ENCODE measurements at places on chromosomes 2 and 18.

- DNase-seq: peak; percentile 55
Measured at GRCh38 chr2:168136392-168136977, 110.9 kb downstream of the STK39 start.

DNA sequence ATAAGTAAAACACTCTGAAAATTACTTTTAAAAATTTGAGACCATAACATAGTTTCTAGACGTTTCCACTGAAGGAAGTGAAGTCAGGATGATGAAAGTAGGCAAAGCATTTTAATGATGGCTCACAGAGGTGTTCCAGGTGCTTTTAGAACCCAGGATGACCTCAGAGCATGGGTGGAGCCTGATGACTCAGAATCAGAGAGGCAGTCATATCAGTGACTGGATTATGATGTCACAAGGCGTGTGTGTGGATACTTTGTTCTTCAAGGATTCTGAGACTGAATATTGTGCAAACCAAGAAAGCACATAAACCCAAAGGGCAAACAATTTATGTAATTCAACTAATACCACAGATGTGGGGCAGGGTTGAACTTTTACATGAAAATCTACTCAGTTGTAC is 208.0 kb upstream of the FBXO11 start:
- DNase-seq: peak; percentile 37

- DNase-seq: no peak
Measured at GRCh38 chr2:9247177-9247576, 40.6 kb downstream of the ASAP2 start.

DNA sequence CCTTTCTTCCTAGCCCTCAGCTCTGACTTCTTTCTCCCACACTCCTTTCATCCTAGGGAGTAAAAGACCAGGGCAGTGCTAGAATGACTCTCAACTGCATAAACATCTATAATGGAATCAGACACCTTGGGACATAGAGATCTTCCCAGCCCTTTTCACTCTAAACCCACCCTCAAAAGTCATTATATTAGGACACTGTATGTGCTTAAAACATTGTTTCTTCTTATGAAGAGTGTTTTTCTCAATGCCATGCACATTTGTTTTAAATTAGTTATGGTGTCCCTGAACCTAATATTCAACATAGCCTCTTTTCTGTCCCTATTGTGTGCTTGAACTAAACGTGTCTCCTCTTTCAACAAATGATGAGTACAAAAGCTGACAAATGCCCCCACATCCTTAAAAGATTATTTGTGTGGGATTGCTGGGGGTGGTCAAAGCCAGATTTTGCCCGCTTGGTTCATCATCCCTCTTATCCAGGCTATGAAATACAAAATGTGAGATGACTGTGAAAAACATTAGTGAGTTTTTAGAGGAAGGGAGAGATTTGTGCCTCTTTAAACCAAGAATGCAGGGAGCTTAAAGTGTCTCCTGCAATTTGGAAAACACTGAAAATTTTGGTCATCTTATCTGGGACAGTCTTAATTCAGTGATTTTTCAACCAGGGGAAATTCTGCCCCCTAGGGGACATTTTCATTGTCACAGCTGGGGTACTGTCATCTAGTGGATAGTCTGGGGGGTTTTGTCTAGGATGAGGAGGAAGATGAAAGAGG is 29.0 kb downstream of the SERPINB5 start:
- peak; percentile 63 for DNase-seq

GRCh38 chr2:143604566-143604959 is 475.3 kb downstream of the ARHGAP15 start:
- no peak for DNase-seq

GRCh38 chr2:178764097-178764496 is 43.1 kb downstream of the TTN start:
- DNase-seq: no peak

GRCh38 chr2:241637795-241638660 is 535 bp downstream of the ATG4B start:
- peak; percentile 11 for DNase-seq

DNA sequence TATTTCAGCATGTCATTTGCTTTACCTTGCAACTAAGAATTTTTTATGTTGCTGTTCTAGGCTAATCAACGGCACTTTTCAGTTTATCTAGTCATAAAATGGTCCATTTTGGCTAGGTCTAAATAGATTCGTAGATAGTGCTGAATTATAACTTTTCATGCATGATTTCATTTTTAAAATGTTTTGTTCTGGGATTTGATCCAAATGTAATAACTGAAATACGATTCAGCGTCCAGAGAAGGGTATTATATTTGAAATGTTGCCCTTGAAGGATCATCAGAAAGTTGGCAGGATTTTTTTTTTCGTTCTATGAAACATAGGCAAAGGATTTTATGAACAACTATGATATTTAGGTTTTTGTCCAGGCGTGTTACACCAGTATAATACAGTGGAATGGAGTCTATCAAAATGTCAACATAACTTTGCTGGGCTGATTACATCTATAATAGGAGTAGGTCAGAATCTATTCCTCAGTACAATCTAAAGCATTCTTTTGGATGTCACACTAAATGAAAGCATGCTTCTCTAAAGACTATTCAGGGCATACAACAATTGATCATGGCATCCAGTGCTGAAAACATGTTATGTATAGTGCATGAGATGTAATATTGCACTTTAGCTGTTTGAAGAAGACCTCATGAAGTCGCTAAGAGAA is 24.8 kb downstream of the TTC27 start:
- no peak for DNase-seq

DNA sequence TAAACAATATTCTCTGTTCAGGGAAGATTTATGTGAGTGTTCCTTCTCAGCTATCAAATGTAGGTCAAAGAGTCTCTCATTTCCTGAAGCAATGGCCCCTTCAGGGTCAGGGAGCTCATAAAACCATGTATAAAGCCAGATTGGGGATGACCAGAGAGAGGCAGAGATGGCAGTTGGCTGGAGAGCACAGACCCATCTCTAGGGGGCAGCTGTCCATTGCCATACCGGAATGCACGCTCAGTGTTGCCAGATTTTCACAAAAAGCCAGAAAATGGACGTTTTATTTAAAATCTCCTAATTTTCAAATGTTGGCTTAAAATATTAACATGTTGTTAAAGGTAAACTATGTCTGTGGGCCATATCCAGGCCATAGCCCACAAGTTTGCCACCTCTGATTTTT is 1920.7 kb upstream of the CELF4 start:
- no peak for DNase-seq

DNA sequence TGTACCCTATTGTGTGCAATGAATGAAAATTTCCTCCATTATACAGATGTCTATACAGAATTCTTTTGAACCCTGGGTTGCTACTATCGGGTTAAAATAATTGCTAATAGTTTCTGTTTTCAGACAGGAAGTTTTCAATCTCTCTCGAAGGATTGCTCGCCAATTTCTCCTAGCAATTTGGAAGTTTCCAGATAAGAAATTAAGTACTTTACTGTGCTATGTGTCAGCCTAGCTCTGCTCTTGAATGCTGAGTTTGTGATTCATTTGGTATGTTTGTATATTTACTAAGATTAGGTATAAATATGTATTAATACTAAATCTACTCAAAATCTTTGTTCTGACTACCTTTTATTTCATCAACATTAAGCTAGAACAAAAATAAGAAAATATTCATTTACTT is 74.6 kb upstream of the ARL5A start:
- no peak for DNase-seq

GRCh38 chr2:75640621-75641121 is 5.9 kb upstream of the MRPL19 start:
- DNase-seq: peak; percentile 66

GRCh38 chr2:88669482-88670214 is 21.8 kb upstream of the RPIA start:
- peak; percentile 56 for DNase-seq

- no peak for DNase-seq
Measured at GRCh38 chr2:12612671-12613070, 104.1 kb upstream of the TRIB2 start.

- no peak for DNase-seq
Measured at GRCh38 chr2:118190474-118190873, 102.2 kb downstream of the INSIG2 start.

- DNase-seq: no peak
Measured at GRCh38 chr2:117703858-117704257, 110.6 kb upstream of the DDX18 start.

DNA sequence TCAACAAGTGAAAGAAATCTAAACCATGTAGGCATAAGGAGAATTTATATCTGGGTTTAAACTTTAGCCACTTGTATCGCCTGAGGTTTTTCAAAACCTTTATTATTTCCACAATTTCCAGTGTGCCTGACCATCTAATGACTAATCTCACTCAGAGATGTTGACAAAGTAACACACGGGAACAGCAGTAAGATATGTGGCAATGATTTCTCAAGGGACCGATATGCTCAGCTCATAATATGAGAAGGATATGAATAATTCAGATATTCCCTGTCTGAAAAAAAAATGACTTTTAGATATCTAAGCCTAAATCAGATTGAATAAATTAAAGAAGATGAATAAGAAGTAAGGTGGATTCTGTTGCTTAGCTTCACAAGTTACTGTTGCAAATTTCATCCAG is 43.5 kb downstream of the TMEM163 start:
- DNase-seq: no peak

DNA sequence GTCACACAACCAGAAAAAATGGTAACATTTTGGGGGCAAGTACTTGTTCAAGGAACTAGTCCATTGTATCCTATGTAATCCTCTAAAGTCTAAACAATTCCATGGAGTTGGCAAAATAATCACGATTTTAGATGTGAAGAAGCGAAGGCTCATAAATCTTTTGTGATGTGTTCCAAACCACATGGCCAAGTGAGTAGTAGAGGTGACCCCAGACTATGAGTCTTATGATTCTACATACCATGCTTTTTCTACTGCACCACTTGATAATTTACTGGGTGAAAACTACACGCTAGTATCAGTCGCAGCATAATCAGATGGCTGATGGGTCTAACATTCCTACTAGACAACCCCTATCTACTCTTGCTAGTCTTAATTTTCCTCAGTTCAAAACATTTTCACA is 371.4 kb downstream of the OSR1 start:
- no peak for DNase-seq

DNA sequence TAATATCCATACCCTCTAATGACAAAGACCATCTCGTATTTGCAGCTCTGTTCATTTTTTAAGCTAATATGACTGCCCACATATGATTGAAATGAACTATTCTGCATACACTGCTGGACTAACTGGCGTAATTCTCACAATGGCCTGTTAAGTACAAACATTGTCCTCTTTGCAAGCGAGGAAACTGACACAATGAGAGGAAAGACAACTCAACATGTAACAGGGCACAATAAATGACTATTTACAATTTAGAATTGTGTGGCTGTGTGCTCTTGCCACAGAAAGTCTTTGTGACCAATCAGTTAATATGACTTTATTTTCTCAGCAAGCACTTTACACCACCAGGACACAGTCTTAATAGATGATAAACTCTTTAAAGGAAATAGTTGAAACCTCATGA is 498.0 kb downstream of the CNTNAP5 start:
- DNase-seq: no peak

DNA sequence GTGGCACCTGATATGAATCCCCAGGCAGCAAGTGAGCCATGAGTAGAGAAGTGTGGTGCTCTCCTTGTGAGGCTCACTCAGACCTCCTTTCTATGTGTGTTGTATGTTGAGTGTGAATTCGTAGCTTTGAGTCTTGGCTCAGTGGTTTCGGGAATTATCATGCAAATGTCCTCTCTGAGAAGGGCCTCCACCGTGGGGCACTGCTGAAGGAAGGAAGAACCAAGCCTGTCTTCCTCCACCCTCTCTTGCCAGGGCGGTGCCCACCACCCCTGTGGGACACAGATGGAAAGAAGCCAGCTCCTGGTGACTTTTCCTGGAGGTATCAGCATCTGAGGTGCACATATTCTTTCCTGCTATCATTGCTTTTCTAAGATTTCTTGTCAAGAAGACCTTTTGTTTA is 156.1 kb downstream of the MYT1L start:
- no peak for DNase-seq

DNA sequence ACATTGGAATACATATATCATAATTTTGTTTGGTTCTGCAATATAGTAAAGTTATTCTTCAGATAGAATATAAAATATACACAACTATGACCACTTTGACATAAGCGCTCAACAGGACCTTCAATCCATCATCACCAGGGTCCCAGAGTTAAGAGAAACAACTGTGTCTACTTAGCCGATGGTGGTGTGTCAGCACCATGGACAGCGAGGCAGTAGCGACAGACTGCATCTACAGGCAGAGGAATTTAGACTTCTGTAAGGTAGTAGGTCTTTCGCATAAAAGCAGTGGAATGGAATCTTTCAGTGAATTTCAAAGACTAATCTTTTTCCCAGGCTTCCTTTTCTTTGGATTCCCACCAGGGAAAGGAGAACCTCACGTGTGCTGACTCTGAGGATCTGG is 20.5 kb upstream of the LRPPRC start:
- DNase-seq: peak; percentile 44

DNA sequence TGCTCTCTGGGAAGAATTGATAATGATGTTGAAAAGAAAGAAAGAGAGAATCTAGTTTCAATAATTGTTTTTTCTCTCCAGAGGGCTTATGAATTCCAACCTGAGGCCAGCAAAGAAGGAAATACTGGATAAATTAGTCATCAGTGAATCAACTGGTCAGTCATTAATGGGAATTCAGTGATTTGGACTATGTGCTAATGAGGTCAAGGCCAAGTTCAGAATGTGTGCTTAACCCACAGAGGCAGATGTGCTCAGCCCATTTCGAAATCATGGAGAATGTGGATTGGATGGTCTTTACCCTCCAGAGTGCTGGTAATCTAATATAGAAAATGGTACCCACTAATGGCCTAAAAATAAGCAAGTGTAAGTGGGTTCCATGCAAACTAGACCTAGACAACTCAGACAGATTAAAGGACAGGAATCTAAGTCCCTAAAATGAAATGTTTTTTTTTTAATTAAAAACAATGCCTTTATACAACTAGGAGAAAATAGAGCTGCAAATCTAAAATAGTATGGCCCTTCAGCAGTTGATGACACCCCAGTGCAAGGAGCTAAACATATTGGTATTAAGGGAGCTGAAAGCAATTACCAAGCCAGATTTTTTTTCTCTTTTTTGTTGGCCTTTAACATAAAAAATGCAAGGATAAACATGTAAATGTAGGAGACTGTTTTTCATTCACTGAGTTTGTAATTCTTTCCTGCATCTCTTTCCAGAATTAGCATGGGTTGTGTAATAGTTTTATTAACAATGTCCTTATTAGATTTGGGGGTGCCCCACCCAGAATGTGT is 296.9 kb downstream of the SATB2 start:
- DNase-seq: no peak

- DNase-seq: no peak
Measured at GRCh38 chr2:170707821-170708795, 7.0 kb upstream of the SP5 start.

DNA sequence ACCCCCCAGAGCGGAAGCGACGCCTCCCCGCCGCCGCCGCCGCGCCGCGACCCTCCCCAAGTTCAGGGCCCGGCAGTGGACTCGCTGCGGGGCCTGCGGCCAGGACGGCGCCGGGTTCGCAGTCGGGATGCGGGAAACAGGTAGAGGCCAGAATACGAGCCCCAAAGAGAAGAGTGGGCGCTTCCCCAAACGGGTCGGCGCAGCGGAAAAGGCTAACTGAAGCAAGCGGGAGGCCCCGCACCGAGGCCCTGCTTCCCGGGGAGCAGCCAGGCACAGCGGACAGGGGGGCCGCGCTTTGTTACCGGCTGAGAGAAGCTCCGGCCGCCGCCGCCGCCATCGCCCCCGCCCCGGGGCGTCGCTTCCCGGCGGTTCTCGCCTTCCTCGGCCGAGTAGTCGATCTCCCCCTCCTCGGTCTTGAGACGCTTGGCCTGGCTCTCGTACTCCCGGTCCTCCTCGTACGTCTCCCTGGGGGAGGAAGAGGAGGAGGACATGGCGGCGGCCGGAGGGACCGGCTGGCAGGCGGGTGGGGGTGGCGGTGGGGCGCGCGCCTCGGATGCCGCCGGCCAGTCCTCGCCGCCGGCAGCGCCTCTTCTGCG is 494 bp downstream of the HNRNPLL start:
- peak; percentile 29 for DNase-seq

All from hematopoietic multipotent progenitor cell treated with erythropoietin and hydrocortisone succinate and interleukin-3 and kit ligand, for 8 days (in vitro differentiated cells).